ENCODE measurements at places on chromosomes 2 and 18.

- DNase-seq = no peak
These were observed 102.8 kb upstream of the RBMS1 start for GRCh38 chr2:160596441-160596840.

DNA sequence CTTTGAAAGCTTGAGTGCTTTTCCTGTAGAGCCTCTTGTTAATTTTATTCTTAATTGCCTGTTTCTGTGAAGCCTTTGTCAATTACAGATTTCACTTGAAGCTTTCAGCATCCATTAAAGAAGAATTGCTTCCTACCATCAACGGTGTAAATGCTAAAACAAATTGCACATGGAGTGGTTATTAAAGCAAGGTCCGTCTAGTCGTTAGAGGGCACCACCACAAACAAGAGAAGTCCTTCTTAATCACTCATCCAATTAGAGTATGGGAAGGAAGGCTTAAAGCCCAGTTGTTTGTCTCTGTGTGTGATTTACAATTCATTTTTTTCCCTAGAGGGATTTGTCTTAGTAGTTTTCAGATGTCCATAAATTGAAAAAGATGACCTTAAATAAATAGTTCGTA lies 1.6 kb downstream of the KCNJ3 start:
- no peak for DNase-seq

DNA sequence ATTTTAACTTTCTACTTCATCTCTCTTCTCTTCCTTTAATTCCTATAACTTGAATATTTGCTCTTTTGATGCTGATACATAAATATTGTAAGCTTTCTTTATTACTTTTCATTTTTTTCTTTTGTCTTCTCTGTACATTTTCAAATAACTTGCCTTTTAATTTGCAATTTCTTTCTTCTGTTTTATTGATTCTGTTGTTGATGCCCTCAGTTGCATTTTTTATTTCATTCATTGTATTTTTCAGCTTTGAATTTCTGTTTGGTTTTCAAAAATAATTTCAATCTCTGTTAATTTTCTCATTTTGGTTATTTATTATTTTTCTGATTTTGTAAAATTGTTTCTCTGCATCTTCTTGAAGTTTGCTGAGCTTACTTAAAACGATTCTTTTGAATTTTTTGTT lies 47.0 kb downstream of the AQP4 start:
- no peak for DNase-seq

DNA sequence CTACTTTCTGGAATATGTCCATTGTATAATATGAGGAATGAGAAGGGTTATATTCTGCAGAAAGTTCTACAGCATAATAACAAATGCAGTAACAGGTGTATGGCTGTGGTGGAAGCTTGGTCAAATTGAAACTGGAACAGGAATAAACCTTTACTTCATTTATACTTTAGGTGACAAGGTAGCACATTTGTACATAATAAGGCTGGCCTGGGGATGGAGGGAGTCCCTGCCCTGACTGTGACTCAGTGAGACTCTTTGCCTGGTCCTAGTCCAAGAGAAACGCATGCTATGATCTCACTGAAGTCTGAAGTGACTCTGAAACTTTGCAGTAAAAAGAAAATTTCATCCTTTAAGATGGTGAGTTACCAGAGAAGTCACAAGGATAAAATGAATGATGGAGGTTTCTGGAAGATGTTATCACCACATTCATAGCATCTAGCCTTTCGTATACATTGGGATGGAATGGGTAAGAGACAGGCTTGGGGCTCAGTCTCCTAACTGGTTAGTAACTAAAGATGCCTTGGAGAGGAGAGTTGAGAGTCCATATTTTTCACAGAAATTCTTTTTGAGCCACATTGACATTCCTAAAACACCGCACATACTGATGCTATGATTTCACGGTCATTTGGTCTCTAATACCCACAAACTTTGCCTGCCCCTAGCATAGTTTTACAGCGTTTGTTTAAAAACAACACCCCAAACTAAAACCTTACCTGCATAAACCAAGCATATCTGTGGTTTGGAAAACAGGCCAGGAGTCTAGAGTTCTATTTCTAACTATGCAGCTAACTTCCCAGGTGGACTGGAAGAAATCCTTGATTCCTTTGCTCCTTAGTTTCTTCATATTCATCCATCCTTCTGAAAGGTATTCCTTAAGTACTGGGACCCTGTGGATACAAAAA lies 42.4 kb upstream of the NABP1 start:
- DNase-seq = no peak

GRCh38 chr2:118185210-118186109 lies 97.2 kb downstream of the INSIG2 start:
- peak; percentile 58 for DNase-seq

DNA sequence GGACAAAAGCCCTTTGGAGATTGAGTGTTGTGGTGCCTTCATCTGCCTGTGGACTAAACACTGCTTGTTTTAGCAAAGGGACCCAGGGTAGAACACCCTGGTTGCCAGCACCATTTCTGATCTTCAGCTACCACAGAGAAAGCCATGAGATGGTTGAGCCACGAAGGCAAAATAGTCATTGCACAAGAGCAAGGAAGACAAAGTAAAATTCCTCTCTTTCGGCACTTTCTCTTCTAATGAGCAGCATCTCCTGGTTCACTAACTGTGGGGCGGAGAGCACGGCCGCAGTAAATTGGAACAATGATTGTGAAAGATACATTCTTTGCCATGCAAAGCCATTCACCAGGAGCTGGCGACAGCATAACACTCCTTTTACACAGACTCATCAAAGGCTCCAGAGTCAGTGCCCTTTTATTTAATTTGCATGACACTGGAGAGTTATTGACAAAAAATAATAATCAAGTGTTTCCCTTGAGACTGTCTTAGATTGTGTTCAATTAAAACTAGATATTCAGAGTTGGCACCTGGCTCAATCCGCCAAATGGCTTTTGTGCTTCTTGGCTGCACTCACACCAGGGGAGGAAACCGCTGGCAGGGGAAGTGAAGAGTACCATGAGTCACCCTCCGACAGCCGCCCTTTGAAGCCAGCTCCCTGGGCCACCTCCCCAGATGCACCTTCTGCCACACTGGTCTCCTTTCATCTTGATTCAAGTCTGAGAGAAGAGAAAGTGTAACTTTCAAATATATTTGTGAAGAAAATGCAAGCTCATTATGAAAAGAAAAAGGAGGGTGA lies 100.5 kb upstream of the MEIS1 start:
- no peak for DNase-seq

GRCh38 chr2:10139536-10139935 lies 17.0 kb downstream of the RRM2 start:
- DNase-seq = no peak

- DNase-seq = peak; percentile 19
These were observed 1795.7 kb upstream of the PIK3C3 start for GRCh38 chr18:40159141-40160017.

GRCh38 chr2:61988462-61989366 lies 83.2 kb downstream of the COMMD1 start:
- no peak for DNase-seq

DNA sequence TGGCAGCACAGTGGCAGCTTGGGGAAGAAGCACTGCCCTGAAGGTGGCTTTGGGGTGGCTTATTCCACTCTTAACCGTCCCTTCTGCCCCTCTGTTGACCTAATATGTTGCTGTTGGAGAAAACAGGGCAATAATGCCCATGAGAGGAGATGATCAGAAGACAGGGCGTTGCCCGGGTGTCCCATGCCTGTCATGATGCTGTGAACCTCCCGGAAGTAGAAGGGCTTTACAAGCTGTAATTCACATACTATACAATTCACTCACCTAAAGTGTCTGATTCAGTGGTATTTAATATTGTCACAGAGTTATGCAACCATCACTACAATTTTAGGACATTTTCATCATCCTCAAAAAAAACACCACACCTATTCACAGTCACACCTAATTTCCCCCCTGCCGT lies 112.3 kb downstream of the FHOD3 start:
- DNase-seq = no peak

- no peak for DNase-seq
These were observed 643.6 kb upstream of the FAM98A start for GRCh38 chr2:34242763-34243123.

- no peak for DNase-seq
These were observed 893 bp downstream of the CAVIN2 start for GRCh38 chr2:191845876-191846514.

GRCh38 chr2:198065322-198065721 lies 260.9 kb downstream of the PLCL1 start:
- DNase-seq = no peak

DNA sequence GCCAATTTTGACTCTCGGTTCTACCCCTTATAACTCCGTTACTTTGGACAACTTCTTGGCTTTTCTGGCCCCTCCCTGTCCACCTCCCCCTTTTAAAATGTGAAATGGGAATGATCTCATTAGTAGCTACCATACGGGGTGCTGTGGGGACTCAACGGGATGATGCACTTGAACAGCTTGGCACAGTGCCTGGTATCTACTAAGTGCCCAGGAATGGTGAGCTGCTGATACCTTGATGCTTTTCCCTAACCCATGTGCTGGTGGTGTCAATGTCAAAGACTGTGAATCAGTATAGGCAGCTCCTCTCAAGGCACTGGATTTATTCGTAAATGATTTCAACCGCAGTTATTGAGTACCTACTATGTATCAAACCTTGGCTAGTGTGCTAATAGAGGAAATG lies 204.2 kb downstream of the LOXHD1 start:
- no peak for DNase-seq

GRCh38 chr18:63192885-63193349 lies 126.7 kb downstream of the BCL2 start:
- DNase-seq = no peak

GRCh38 chr2:206379266-206379665 lies 64.1 kb upstream of the ADAM23 start:
- DNase-seq = peak; percentile 51

DNA sequence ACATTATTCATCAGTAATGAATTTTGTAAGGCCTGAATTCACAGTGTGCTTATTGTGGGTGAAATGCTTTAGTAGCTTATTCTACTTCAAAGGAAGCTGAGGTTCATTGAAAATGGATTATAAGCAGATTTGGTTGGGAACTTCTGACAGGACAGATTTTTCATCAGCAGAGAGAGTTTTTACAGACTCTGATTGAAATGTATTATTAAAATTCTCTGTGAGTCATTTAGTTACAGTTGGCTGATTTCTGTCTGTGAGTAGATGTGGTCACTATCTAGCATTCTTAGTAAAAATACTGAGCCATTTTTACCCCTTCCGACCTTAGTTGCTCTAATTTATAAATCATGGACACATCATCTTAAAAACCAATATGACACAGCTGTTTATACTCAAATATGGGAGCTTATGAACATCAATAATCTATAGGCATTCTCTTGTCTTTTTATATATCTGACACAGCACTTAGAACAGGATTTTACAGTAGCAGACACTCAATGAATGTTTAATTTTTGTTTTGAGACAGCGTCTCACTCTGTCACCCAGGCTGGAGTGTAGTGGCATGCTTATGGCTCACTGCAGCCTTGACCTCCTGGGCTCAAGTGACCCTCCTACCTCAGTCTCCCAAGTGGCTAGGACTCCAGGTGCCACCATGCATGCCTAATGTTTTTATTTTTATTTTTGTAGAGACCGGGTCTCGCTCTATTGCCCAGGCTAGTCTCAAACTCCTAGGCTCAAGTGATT lies 239.6 kb downstream of the BABAM2 start:
- no peak for DNase-seq

DNA sequence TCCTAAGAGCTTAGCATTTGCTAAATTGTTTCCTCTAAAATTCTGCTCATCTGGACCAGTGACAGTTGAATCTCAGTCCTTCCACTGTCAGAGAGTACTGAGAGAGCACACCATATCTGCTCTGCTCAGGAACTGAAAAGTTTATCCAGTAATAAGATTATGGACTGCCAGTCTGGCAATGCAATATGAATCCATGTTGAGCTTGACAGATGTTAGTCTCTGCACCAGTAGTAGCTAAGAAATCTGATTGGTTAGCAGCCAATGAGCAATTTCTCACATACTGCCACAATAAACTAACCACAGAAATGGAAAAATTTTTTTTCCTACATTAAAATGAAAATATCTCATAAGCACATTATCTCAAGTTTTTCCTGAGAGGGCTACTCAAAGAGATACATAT lies 2.3 kb downstream of the PRKD3 start:
- no peak for DNase-seq

DNA sequence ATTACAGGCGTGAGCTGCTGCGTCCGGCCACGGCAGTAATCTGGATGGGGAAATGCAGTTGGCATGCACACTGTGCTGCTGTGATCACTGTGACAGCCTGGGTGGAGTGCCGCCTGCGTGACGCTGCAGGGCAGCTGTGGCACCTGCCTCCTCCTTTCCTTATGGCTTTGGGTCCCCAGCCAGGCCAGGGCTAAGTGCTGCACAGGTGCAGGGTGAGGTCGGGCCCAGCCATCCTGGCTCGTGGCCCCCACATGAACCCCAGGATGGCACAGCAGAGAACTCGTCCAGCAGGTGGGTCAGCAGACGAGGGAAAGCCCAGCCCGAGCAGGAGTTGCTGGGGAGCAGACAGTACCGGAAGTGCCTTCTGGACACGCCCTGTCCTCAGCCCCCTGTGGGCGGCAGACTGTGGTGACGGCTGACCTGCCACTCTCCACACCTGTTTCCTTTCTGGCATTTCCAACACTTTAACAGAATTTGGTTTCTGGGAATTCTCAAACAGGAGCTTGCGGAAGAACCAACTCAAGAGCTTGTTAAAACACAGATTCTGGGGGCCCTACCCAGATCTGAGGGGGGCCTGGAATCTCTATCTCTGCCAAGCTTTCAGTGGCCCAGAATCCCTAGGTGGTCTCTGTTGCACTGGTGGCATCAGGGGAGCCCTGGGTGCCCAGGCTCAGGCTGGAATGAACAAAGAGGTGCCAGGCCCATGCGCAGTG lies 16.9 kb downstream of the HS1BP3 start:
- no peak for DNase-seq

DNA sequence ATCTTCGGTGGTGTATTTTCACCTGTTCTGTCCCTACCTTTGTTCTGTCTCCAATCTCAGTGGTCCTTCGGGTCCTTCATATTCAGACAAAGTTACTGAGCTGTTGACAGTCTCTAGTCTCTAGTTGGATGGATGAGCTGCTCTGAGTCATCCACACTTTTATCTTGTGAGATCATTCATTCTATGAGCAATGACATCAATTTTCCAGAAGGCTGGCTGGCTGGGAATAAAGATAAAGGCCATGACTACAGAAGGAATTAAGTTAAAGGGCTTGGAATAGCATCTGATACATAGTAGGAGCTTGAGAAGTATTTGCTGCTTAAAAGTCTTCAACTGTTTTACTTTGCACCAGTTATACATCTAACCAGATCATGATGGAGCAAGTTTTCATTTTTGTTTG lies 43.1 kb upstream of the SLC39A10 start:
- DNase-seq = peak; percentile 46

DNA sequence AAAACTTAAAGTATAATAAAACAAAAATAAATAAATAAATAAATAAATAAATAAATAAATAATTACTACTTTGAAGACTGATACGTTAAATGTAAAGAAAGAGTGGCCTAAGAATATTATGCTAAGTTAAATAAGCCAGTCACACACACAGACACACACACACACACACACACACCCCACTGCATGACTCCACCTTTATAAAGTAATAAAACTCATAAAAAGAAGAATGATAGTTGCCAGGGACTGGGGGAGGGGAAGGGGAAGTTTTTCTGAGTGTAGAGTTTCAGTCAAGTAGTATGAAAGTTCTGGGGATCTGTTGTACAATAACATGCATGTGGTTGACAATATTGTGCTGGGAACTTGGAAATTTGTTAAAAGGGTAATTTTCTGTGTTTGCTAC lies 1237.5 kb upstream of the GYPC start:
- no peak for DNase-seq
